ENCODE measurements at places on chromosomes 12 and 14.

GRCh38 chr14:90717916-90718315, 98.3 kb downstream of the TTC7B start:
- DNase-seq: no peak

DNA sequence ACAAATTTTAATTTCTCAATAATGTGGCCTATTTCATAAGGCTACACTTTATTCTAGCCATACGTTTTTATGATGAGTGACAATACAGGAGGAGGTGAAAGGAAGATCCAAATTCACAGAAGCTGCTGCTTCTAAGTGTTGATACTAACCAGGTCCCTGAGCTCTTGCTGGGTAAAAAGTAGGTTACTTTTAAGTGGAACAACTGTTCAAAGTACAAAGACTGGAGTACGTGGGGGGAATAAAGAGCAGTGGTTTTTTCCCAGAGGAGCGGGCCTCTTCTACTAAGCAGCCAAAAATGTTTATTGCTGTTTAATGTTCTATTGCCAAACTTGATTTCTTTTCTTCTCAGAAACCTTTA, 301.8 kb downstream of the AEBP2 start:
- no peak for DNase-seq

GRCh38 chr12:119259484-119259883, 75.0 kb upstream of the CCDC60 start:
- DNase-seq: no peak

- DNase-seq: no peak
Observed at GRCh38 chr14:24278424-24278823, 7.0 kb upstream of the RABGGTA start.

DNA sequence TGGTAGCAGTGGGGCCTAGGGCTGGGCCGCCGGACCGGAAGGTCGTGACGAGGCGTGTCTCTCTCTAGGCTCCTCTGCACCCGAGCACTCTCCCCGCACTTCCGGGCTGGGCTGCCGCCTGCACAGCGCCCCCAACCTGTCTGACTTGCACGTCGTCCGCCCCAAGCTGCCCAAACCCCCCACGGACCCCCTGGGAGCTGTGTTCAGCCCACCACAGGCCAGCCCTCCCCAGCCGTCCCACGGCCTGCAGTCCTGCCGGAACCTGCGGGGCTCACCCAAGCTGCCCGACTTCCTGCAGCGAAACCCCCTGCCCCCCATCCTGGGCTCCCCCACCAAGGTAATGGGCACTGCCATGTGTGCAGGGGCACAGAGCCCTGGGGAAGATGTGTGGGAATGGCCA, 13.3 kb upstream of the PUS1 start:
- DNase-seq: no peak

GRCh38 chr12:110102255-110102654, 21.9 kb upstream of the IFT81 start:
- no peak for DNase-seq

GRCh38 chr14:61710853-61711817, 15.8 kb downstream of the HIF1A start:
- DNase-seq: no peak

GRCh38 chr12:64747695-64748094, 11.5 kb downstream of the GNS start:
- DNase-seq: no peak

DNA sequence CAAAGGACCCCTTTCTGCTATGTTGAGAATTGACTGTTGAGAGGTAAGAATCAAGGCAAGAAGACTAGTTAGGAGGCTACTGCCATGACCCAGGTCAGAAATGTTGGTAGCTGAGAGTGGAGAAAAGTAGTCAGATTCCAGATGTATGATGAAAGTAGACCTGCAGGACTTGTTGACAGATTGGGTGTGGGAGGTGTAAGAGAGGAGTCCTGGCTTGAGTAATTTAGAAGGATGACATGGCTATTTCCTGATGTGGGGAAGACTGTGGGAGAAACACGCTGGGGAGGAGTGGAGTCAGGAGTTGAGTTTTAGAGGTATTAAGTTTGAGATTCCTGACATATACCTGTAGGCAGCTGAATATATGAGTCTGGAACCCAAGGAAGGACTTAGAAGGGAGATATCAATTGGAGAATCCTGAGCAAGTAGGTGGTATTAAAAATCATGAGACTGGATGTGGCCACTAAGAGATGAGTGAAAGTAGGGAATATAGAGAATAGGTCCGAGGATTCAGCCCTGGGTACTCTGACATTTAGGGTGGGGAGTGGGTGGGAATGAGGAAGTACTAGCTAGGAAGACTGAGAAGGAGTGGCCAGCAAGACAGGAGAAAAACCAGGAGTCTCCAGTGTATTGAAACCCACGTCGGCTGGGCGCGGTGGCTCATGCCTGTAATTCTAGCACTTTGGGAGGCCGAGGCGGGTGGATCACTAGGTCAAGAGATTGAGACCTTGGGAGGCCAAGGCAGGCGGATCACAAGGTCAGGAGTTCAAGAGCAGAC, 12.6 kb upstream of the DDX47 start:
- no peak for DNase-seq

GRCh38 chr14:93733231-93733630, 55.1 kb downstream of the PRIMA1 start:
- no peak for DNase-seq

DNA sequence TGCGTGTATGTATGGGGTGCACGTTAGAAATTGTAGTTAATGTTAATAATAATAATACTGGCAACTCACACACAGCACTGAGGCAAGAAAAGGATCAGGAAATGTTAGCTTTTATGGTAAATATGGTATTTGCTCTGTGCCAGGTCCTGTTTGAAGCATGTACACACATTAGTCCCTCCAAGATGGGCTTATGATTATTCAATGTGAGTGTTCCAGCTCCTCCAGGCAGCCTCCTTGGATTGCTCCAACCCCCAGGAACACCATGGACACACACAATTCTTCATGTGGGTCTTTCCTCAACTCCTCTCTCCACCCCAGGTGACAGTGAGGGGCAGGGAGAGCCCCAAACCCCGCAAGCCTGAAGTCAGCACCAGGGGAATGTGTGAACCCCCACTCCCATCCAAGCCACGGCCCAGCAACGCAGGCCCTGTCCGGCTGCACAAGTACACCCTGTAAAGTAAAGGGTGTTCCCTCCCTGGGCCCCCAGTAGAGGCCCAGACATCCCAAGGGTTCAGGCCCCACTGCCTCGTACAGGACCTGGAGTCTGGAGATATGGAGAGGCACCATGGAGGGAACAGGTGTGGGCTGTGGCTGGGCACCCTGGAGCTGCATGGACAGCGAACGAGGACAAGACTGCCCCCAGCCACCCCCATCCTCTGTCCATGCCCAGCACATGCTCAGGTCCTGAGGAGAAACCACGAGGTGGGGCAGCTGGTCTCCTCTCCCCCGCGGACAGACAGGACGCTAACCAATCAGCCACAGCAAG, 41.3 kb downstream of the NCOR2 start:
- no peak for DNase-seq

DNA sequence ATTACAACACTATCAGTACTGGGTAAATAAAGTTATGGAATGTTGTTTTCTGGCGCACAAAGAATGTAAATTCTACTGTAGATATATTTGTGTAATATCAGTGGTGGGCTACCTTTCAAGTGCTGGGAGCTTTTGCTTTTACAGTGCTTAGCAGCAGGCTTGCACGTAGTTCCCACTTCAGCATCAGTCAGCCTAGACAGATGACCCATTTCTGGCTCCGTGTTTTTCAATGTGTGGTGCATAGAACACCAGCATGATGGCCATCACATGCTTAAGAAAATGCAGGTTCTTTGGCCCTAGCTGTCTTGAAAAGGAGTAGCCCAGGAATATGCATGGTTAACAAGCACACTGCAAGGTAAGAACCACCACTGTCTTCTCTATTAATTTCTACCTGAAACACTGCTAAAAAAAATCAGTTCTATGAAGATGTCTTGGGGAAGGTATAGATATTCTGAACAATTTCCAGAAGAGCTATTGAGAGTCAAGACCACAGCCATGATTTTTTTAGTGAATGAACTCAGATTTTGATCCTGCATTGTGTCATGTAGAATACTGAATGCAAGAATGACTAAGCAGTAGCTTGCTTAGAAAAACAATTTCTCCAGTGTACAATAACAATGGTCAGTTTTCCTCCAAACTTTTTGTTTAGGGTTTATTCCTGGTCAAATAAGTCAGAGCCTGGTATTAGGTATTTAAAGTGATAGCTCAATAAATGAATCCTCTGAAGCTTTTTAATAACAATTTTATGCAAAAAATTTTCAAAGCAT, 195.7 kb downstream of the AKAP6 start:
- DNase-seq: no peak

GRCh38 chr14:74636424-74637177, 24.6 kb upstream of the LTBP2 start:
- DNase-seq: no peak

GRCh38 chr12:49553512-49554088, 14.3 kb downstream of the MCRS1 start:
- no peak for DNase-seq

GRCh38 chr12:86666316-86666715, 410.1 kb upstream of the MGAT4C start:
- DNase-seq: no peak

- DNase-seq: no peak
Observed at GRCh38 chr14:100321473-100322137, 1.5 kb upstream of the SLC25A47 start.

GRCh38 chr14:102805941-102806340, 28.7 kb downstream of the TRAF3 start:
- DNase-seq: no peak

DNA sequence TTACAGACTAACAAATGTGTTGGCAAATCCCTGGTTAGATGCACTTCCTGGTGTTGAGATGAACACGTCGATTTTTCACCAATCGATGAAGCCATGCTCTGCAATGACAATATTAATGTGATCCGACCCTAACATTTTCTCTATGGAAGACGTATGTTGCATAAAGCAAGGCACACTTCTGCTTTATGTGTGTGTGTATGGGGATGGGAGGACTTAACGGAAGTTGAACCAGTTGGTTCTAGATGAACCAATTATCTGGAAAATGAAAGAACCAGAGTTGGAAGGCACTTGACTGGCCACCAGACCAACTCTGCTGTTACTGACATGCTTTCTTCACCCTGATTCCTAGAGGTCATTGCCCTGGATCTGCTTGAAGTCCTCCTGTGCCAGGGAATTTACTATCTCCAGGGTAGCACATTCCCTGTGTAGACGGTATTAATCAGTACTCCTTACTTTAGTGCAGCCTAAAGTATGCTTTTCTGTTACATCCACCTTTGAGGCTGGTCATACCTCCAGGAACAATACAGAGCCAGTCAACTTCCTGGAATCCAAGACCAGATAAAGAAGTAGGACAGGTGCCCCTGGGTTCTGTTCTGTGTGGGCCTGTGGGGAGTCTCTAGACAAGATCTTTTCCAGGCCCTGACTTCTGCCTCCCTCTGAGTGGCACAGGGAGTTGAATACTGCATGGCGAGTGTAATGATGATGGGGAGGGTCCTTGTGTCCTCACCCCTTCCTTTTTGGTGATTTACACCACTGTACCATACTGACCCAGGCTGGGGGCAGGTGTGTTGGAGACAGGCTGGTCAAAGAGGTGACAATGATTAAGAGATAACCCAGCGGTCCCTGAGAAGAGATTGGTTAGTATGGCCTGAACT, 4.1 kb downstream of the SDR39U1 start:
- DNase-seq: no peak

- DNase-seq: no peak
Observed at GRCh38 chr12:12176402-12176801, 90.4 kb downstream of the LRP6 start.
